GM06990 (cell line): ENCODE measurements at places on chromosomes 12 and 14.

GRCh38 chr12:30964896-30965612 lies 38.5 kb downstream of the TSPAN11 start:
- DNase-seq = no peak

DNA sequence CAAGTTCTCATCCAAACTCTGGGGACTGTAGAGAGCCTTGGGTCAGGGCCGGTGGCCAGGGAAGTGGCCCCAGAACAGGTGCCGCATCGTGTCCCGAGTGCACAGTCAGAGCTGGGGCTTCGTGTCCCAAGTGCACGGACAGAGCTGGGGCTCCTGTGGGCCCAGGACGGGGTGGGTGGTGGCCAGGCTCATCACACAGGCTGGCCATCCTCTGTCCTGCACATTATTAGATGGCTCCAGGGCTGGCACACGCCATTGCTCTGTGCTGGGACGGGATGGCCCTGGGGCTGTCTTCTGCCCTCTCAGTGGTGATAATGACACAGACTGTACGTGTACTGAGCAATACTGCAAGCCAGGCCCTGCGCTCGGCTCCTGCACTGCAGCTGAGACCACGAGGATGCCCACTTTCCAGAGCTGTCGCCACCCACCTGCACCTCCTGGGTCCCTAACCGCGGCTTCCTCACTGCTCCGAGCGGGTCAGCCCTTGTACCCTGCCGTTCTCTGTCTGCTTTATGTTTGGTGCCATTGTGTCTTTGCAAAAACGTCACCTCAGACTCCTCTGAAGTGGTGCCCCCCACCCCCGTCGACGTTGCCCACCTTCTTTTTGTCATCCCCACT lies 1.9 kb downstream of the FBRSL1 start:
- no peak for DNase-seq

GRCh38 chr12:111803038-111803626 lies 36.4 kb downstream of the ALDH2 start:
- no peak for DNase-seq

GRCh38 chr14:51168215-51168613 lies 71.8 kb upstream of the TMX1 start:
- no peak for DNase-seq

DNA sequence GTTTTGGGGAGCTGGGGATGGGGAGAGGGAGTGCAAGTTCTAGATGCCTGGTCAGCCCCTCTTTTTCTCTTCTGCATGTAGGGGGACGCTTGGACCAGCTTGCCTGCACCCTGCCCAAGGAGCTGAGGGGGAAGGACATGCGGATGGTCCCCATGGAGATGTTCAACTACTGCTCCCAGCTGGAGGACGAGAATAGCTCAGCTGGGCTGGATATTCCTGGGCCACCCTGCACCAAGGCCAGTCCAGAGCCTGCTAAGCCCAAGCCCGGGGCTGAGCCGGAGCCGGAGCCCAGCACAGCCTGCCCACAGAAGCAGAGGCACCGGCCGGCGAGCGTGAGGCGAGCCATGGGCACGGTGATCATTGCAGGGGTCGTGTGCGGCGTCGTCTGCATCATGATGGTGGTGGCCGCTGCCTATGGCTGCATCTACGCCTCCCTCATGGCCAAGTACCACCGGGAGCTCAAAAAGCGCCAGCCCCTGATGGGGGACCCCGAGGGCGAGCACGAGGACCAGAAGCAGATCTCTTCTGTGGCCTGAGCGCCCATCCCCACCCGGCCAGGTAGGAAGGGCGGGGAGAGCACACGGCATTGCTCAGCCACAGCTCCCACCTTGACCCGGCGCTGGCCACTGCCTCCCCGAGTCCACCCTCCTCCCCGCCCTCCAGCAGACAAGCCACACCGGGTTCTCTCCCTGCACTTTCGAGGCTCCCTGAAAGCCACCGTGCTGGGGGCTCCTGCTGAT lies 14.0 kb downstream of the LRTM2 start:
- DNase-seq = no peak

DNA sequence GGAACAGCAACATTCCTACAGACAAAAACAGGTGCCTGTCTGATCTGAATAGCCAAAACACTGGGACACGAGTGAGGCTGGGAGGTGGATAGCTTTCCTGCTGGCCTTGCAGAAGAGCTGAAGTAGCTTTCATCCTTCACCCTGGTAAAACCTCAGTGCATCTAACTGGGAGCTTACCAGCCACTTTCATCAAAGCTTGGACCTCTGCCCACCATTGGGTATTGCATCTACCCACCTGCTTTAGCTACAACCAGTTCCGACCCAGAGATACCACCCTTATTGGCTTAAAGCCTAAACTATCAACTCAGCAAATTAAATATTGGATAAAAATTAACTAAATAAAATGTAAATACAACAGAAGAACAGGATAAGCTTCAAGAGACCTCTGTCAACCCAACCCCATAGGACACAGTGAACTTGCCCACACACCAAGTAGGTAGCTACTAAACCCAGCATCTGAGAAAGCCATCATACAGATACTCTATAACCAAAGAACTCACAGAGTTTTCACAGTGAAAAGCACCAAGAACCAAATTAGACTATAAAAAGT lies 866.3 kb downstream of the FSCB start:
- DNase-seq = no peak

GRCh38 chr14:100303179-100303578 lies 3.1 kb downstream of the SLC25A29 start:
- DNase-seq = no peak

DNA sequence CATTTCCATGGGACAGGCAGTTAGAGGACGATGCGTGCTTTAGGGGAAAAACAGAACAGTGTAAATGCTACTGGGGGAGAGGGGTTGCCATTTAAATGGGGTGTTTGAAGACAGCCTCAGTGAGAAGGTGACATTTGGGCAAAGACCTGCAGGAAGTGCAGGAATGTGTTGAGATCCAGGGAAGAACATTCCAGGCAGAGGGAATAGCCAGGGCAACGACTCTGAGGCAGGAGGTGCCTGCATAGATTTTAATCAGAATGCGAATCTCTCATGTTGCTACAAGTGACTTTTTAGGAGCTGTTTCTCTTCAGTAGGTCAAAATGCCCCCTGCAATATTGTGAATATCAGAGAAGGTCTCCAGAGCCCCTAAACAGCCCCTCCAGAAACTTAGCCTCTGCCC lies 7.6 kb upstream of the SCARB1 start:
- DNase-seq = no peak

- no peak for DNase-seq
Measured at GRCh38 chr12:119808441-119808840, 68.7 kb downstream of the CIT start.

DNA sequence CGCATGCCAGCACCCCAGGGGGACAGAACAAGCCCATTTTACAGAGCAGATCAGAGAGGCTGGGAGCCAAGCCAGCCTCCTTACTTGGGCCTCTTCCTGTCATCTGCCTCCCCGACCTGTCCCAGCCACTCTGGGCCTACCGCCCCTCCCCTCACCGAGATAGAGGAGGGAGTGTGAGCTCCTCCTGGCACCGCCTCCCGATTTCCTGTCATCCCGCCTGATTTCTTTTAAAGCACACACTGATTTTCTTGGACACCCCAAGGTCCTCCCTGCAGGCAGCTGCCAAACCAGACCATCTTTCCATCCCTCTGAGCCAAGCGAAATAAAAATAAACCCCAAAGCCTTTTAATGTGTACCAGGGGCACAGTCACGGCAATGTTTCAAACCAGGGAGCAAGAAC lies 108.4 kb downstream of the RFLNA start:
- no peak for DNase-seq

- no peak for DNase-seq
Measured at GRCh38 chr12:59895166-59895775, 299.4 kb downstream of the SLC16A7 start.

DNA sequence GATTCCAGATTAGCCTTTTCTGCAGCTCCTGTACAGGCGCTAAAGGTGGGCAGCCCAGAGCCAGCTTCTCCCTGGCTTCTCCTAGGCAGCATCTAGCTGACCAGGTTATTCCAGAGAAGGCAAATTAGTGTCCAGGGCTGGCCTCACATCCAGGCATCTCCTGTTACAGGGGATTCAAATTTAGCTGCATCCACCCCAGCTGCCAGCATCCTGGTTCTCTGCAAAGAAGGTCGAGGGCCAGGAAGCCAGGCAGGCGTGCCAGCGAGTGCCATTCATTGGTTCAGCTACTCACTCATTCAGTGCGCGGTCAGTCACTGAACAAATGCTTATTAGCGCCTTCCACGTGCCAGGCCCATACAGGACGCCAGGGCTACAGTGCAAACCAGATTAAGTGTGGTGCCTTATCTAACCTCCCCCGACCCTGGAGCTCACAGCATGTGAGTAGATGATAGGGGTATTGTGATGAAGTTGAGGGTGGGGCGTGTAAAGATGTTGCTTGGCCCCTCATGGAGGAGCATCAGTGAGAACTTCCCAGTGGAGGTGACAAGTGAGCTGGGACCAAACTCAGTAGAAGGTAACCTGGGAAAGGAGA lies 15.7 kb upstream of the FAM222A start:
- no peak for DNase-seq

GRCh38 chr12:48193623-48194022 lies 9.5 kb downstream of the OR10AD1 start:
- DNase-seq = no peak

- no peak for DNase-seq
Measured at GRCh38 chr14:74599946-74600345, 12.1 kb downstream of the LTBP2 start.

- DNase-seq = peak; percentile 73
Measured at GRCh38 chr12:122886851-122887818, 8.8 kb downstream of the VPS37B start.

GRCh38 chr12:103401421-103401820 lies 94.3 kb downstream of the C12orf42 start:
- DNase-seq = no peak

- no peak for DNase-seq
Measured at GRCh38 chr12:58365087-58365390, 423.7 kb downstream of the ATP23 start.

DNA sequence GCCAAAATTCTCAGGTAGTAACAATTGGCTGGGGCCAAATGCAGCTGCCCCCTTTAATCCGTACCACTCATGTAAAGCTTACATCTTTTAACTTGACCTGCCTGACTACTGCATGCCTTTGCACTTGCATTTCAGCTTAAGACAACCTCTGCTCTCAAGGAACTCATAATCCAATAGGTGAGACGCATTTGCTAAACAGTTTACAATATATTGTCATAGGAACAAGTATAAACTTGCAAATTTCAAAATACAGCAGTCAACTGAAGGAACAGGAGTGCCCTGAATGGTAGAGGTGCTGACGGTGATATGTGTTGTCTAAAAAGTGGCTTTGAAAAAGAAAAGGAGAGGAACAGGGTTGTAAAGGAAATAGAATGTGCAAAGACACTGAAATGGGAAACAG lies 3.6 kb upstream of the BRMS1L start:
- DNase-seq = no peak

GRCh38 chr12:112837629-112838197 lies 46.2 kb downstream of the RPH3A start:
- no peak for DNase-seq

- no peak for DNase-seq
Measured at GRCh38 chr14:36223558-36223957, 47.0 kb upstream of the PTCSC3 start.

GRCh38 chr12:38905480-38906351 lies at the start of gene CPNE8:
Gene CPNE8 (minus strand): TSS chr12:38905591. CDS start chr12:38905534, 57 bp downstream.
- peak; percentile 85 for DNase-seq

DNA sequence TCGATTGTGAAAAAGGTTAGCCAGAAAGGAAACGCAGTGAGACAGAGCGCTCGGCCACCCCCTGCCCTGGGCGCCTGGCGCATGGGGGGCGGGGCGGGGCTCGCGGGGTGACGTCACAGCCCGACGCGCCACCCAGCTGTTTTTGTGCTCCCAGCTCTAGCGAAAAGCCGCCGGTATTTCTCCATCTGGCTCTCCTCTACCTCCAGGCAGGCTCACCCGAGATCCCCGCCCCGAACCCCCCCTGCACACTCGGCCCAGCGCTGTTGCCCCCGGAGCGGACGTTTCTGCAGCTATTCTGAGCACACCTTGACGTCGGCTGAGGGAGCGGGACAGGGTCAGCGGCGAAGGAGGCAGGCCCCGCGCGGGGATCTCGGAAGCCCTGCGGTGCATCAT lies at the start of gene GABARAPL1:
Gene GABARAPL1, plus strand, starts transcription at position 139 of the 393 bp plus-strand sequence. Its CDS starts 253 bp downstream, at position 392.
- peak; percentile 57 for DNase-seq

DNA sequence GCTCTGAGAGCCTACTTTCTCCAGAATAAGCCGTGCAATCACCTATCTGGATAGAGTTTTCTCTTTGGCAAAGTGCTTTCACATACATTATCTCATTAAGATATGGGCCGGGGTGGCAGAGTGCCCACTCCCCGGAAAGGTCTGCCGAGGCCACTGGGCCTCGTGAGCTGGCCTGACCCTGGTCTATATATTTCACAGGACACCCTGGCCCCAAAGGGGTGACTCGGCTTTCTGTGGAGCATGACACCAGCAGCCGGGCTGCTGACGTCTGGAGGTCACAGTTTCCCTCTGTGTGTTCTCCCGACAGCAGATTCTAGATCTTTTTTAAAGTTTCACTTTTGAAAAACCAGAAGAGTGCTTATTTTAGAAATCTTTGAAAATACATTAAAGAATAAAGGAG lies 27.9 kb upstream of the ATP2A2 start:
- DNase-seq = no peak

- no peak for DNase-seq
Measured at GRCh38 chr12:40569626-40570179, 122.5 kb upstream of the CNTN1 start.

GRCh38 chr12:130281153-130281799 lies 56.4 kb upstream of the PIWIL1 start:
- DNase-seq = peak; percentile 13

DNA sequence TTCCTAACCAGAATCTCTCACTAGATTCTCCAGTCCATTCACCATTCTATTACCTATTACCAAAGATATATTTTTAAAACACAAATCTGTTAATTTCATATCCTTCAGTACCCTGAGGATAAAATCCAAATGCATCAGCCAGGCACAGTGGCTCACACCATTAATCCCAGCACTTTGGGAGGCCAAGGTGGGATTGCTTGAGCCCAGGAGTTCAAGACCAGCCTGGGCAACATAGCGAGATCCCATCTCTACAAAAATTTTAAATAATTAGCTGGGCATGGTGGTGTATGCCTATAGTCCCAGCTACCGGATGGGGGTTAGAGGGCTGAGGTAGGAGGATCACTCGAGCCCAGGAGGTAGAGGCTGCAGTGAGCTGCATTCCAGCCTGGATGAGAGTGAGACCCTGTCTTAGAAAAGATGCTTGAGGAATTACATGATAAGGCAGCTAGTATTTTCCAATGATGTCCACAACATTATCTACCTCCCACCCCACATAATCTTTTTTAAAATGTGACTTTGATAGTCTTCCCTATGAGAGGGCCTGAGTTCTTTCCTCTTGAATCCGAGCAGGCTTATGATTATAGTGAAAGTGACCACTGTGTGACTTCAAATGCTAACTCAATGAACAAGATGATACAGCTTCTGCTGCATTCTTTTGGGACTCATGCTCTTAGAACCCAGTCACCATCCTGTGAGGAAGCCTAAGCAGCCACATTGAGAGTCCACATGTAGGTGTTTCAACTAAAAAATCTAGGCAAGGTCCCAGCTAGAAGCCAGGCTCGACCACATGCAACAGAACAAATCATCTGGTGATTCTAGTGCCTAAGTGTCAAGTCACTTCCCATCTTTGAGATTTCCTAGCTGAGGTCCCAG lies 18.0 kb downstream of the HECTD1 start:
- no peak for DNase-seq

GRCh38 chr12:125071456-125071855 lies 6.2 kb downstream of the AACS start:
- DNase-seq = no peak
